ENCODE measurements at places on chromosomes 7 and 10. TPM values are rescaled to one million over a fixed set of nuclear protein-coding genes. Genes with fewer than 3 reads are reported as not detected.

ASAH2 gene
- total RNA-seq: 0.22 TPM

- DNase-seq: no peak
Observed at GRCh38 chr7:47540387-47541350, 41.2 kb downstream of the TNS3 start.

DNA sequence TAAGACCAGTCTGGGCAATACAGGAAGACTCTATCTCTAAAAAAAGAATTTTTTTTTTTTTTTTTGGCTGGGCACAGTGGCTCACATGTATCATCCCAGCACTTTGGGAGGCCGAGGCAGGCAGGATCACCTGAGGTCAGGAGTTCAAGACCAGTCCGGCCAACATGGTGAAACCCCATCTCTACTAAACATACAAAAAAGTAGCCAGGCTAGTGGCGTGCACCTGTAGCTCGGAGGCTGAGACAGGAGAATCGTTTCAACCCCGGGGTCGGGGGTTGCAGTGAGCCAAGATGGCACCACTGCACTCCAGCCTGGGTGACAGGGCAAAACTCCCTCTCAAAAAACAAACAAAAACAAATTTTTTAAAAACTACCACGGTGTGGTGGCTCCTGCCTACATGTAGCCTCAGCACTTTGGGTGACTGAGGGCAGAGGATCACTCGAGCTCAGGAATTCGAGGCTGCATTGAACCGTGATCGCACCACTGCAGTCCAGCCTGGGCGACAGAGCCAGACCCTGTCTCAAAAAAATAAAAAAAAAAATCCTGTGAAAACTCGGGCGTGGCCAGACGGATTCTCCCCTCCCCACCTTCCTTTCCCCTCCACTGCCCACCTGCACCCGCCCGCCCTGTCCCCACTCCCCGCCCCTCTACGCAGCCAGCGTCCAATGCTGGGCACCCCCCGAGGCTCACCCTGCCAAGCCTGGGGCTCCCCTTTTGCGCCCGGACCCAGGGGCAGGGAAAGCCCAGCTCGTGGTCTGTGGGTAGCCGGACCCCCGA is 745 bp upstream of the ORAI2 start:
- no peak for DNase-seq

ACSM6 gene
- total RNA-seq: not detected

TAS2R5 gene
- total RNA-seq: 0.22 TPM

- no peak for DNase-seq
Observed at GRCh38 chr7:2273866-2274265, 31.8 kb downstream of the NUDT1 start.

NAMPT gene
- total RNA-seq: 172 TPM
